ENCODE measurements at places on chromosomes 1 and 21.

DNA sequence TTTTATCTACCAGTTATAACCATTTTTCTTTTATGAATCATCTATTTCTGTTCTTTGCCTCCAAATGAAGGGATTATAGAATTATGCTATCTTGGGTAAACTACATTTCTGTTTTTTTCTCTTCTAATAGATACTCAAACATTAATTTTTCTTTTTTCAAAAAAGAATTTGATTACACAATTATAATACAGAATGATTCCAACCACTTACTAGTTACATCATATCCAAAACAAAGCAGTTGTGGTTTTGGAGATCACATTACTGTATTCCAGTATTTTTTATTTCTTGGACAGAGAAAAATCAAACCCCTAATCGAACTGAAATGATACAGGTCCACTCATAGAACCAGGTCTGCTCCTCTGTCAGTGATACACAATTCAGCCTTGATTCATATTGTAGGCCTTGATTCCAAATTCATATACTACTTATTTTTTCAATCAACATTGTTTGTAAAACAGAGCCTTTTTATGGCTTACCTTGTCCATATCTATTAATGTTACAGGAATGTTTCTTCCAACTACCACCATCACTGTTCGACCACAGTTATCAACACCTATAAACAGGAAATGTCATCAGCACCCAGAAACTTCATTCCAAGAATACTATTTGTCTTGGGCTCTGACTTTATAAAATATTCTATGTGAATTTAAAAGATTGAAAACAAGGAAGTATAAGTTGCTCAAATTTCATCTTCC is 43.2 kb downstream of the GDAP2 start:
- no peak for DNase-seq

DNA sequence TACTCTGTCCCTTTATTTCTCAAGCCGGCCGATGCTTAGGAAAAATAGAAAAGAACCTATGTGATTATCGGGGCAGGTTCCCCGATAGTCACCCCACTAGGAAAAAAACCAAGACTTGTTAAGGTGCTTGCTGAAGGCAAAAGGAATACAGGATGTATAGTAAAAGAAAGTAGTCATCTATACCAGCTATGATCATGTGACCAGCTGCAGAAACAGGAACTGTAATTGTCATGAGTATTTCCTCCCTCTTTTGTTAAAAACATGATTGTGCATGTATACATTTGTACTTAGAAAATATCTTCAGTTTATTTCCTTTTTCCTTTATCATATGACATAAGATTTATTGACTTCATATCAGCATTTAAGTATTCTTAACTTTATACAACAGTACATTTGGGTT is 30.5 kb downstream of the PIGK start:
- no peak for DNase-seq

- DNase-seq = no peak
Measured at GRCh38 chr1:231144416-231145193, 17.3 kb upstream of the TRIM67 start.

DNA sequence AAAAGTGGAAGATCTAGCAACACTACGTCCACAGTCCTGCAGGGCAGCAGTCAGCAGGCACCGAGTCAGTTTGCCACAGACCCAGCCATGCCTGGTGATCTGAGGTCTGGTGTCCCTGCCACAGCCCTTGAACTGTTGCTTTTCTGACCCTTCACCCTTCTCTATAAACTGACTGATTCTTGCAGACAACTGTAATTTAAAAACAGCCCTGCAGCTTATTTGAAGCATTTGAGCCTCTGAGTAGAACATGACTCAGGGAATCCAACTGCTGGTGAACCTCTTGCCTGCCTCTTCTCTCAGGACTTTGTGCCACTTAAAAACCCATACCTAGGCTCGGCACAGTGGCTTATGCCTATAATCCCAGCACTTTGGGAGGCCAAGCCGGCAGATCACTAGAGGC is 107.2 kb downstream of the EDEM3 start:
- no peak for DNase-seq

DNA sequence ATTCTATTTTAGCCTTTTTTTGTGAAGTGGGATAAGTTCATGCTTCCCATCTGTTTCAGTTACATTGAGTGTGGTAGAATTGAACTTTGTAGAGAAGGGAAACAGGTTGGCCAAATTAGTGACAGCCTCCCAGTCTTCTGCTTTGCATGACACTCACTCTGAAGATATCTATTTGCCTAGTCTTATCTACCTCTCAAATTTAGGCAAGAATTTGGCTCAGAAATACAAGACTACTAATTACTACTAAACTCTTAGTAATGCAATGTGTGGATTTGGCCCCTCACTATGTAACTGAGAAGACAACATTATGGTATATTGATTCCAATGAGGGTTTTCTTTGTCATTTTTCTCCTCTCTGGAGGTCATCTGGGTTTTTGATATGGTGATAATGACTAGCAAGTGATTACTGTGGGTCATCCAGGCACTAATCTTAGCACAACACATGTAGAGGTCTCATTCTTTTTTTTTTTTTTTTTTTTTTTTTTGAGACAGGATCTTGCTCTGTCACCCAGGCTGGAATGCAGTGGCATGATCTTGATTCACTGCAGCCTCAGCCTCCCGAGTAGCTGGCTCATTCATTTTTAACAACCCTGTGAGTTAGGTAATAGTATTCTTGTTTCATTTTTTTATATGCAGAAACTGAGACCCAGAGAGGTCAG is 6.3 kb downstream of the FAM20B start:
- no peak for DNase-seq

- no peak for DNase-seq
Measured at GRCh38 chr1:28934676-28935075, 20.3 kb downstream of the EPB41 start.

Measured in activated CD8-positive, alpha-beta memory T cell treated with anti-CD3 and anti-CD28 coated beads, Interleukin-2, amount 50 U/mL, for 4 hours (primary cell).